ENCODE measurements at places on chromosomes 3 and 15.
A peak's percentile ranks its signal among the peaks of the same experiment; 100 is the strongest.

GRCh38 chr15:32747921-32748342, 30.1 kb downstream of the GREM1 start:
- no peak for DNase-seq

GRCh38 chr3:53748512-53749271, 97.5 kb downstream of the CHDH start:
- DNase-seq, result no peak

DNA sequence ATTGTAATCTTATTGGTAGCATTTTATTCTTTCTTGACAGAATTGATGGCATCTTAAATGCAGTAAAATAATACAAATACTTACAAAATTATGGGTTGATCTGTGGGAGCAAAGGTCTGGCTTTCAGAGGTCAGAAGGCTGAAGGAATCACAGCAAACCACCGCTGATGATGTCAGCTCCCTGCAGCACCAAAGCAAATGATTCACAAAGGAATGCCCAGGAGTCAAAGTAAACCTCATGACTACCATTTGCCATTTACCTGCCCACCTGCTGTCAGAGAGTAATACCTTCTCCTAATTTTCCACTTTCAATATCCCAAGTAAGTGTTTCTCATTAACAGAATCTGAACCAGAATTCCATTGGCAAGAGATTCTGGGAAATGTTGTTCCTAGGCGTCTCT, 46.1 kb downstream of the CPA3 start:
- no peak for DNase-seq

DNA sequence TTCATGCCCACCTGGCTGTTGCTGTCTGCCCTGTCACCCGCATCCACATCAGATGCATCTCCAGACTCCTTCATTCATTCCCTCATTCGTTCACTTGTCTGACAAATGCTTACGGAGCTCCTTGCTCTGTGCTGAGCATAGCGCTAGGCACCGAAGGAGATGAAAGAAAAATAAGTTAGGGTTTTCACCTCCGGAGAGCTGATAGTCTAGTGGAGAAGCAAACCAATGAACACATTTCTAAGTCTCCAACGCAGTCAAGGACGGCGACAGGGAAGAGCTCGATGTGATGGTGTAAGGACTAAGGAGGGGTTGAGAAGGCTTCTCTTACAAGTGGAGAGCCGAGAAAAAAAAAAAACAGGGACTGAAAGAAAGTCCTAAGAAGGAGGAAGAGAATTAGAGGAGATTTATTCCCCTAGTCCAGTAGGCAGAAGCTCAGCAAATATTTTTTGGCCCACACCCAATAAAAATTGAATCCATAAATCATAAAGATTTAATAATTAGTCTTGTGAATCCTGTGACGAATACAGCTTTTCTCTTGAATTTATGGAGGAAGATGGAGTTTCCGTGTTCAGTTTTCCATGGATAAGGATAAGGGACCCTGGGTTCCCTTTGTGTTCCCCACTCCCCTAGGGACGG, 127.2 kb upstream of the DLG1 start:
- no peak for DNase-seq

GRCh38 chr15:70853318-70853972, 512 bp downstream of the LARP6 start:
- peak; percentile 19 for DNase-seq

DNA sequence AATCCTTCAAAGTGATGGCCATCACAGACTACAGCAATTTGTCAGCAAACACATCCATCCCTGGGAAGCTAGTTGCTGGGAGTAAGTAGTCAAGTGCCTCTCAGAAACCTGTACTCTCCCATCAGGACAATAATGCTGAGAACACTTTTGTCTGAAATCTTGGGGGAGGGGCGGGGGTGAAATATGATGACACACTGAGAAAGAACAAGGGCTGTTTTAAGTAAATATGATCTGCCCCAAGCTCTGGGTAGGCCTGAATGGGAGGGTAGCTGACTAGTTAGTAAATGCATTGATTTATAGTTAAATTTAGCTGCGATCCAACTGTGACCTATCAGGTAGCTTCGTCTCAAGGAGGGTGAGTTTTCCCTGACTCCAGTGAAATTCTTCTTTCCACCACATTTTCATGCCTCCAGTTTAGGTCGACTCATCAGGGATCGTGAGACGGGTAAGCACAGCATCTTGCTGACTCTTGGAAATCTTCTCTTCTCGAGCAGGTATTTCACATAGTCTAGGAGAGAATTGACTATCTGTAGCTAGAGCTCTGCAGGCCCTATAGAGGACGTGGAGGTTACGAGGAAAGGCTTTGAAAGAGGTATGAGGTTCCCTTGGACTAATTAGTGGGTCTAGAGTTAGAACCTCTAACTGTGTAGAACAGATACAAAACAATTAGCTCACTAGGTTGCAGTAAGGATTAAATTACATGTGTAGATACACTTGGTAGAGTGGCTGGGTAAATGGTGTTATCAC, 213.4 kb upstream of the SLC2A2 start:
- DNase-seq, result no peak

GRCh38 chr15:60347480-60348049, 50.2 kb downstream of the ANXA2 start:
- no peak for DNase-seq

DNA sequence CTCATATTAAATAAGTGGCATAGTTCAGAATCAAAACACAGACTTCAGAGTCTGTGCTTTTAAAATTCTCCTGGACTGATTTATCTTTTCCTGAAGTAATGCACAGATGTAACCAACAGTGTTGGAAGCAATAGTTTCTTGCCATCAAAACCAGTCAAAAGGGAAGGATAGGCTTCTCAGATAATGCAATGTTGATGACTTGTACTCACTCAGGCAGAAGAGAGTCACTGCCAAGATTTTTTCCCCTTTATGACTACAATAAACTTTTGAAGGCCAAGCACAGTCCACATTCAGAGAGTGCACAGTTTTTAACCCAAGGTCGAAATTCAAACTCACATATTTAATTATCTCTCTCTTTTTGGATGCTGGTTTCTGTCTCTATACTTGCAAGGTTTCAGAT, 305.0 kb upstream of the SGO1 start:
- no peak for DNase-seq

- no peak for DNase-seq
Observed at GRCh38 chr3:112746675-112747280, 99.9 kb downstream of the CD200R1L start.

DNA sequence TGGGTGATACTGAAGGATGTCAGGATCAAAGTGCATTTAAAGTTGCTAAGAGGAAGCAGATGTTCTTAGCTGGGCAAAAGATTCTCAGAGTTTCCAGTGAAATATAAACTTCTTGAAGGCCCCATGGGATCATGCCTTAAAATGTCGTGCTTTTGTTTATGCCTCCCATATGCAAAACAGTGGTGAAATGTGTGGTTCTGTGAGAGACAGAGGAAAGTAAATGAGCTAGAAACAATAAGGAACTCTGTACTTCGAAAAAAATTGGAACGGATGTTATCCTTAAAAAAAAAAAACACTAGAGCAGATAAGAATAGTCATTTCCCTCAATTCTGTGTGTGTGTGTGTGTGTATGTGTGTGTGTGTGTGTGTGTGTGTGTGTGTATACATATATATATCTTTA, 497.0 kb upstream of the TBL1XR1 start:
- DNase-seq, result no peak

DNA sequence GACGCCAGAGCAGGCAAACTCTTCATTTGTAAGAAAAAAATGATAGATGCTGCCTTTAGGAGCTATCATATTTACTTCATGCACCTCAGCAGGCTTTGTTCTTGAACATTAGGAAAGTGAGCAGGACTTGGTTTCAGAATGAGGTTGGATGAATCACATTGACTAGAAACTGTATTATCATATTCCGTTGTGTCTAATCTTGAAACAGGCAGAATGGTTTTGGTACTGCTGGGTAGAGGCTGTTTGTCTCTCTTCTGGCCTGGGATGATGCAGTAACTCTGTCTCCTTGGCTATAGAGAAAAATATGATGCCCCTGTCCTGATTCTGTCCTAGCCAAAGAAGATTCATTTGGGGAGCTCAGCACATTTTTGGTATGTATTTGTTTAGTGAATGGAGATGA, 344.2 kb upstream of the GRM7 start:
- DNase-seq, result no peak

- DNase-seq, result no peak
Observed at GRCh38 chr15:79170256-79170664, 79.7 kb upstream of the RASGRF1 start.

DNA sequence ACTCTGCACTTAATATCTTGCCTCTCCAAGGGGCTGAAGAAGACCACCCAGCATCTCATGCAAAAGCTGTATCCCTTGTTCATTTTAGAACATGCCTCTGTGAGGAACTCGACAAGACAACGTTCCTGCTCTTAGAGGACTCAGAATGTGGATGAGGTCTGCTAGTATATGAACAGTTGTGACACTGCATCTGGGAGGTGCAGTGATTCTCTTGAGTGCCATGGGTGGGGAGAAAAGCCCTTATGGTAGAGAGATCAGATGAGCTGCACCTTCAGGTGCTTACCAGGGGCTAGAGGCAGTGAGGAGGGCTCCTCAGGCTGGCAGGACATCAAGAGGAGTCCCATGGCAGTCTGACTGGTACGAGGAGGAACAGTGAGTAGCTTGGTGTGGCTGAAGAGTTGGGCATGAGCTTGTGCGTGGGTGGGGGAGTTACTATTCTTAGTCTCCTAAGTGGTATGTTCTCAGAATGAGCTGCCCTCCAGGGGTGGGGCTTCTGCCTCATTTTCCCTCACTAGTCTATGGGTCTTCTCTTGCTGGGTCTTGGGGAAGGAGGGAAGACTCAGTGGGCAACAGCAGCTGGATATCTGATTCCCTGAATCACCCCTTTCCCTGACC, 56.7 kb upstream of the ATP2B2 start:
- DNase-seq, result peak; percentile 60

DNA sequence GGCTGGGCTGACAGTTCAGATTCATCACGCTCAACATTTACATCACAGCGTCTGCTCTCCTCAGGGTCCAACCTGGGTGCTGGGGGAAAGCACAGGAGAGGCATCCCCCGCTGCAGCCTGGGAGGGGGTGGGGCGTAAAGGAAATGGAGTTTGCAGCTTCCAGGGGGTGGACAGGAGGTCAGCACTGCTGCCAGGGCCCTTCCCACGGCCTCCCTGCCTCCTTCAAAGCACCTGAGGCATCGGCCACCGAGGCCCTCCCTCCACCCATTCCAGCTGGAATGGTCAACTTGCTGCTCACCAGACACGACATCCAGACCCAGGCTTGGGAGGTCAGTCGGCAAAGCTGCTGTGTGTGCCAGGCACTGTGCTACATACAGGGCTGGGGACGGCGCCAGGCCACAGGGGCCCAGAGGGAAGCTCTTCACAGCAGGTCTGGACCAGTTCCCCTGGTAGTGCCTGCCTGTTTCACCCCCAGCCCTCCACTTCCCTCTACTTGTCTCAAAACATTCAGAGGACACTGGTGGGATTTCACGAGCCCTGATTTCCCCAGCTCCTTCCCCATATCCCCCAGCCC, 120.7 kb downstream of the ANP32A start:
- DNase-seq, result no peak

- DNase-seq, result peak; percentile 88
Observed at GRCh38 chr15:38690719-38691332, 126.2 kb upstream of the RASGRP1 start.

Data from activated CD8-positive, alpha-beta T cell treated with anti-CD3 and anti-CD28 coated beads for 36 hours (primary cell).